ENCODE measurements at places on chromosomes 12 and 14.

GRCh38 chr14:37669242-37669641 is 73.8 kb downstream of the TTC6 start:
- peak; percentile 19 for DNase-seq

GRCh38 chr12:106226884-106227640 is 20.8 kb downstream of the CKAP4 start:
- DNase-seq, result peak; percentile 82

DNA sequence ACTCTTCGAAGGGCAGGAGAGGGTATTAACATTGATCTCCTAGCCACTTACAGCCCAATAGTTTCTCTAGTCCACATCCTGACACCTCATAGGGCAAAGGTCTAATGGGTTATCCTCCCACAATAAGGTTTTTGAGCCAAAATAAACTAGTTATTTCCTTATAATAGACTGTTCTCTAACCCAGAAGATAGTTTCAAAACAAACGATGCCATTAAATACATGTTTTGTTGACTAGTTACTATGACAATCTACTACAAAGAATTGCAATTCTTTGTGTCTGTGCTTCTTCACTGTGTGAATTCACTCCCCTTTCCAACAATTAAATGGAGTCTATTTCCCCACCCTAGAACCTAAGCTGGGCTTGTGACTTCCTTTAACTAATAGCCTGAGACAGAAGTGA is 6.4 kb upstream of the ACTR10 start:
- no peak for DNase-seq

- DNase-seq, result no peak
These were observed 2.8 kb upstream of the A2ML1 start for GRCh38 chr12:8819666-8819980.

DNA sequence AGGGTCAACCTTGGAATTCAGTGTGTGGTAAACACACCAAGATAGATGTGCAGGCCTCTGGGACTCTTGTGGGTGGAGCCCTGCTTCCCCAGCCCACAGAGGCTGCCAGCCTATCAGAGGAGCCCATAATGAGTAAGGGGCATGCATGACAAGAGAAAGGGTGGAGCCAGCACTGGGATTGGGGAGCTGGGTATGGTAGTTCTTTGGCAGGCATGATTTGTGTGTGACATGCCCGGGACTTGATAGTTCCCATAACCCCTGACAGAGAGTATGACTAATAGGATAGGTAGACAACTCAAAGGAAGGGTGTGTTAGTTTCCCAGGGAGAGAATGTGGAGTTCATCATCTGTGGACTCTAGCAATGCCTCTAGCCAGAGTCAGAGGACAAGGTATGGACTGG is 143.0 kb downstream of the EMP1 start:
- DNase-seq, result no peak

- DNase-seq, result no peak
These were observed 58.4 kb upstream of the DIO3 start for GRCh38 chr14:101502761-101503392.

DNA sequence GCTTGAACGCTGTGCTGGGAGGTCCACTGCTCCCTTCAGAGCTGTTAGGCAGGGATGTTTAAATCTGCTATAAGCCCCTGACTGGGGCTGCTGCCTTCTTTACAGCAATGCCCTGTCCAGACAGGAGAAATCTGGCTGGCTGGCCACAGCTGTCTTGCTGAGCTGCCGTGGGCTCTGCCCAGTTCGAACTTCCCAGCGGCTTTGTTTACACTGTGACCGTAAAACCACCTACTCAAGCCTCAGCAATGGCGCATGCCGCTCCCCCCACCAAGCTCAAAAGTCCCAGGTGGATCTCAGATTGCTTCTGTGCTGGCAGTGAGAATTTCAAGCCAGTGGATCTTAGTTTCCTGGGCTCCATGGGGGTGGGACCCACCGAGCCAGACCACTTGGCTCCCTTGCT is 35.8 kb downstream of the CKAP4 start:
- no peak for DNase-seq

DNA sequence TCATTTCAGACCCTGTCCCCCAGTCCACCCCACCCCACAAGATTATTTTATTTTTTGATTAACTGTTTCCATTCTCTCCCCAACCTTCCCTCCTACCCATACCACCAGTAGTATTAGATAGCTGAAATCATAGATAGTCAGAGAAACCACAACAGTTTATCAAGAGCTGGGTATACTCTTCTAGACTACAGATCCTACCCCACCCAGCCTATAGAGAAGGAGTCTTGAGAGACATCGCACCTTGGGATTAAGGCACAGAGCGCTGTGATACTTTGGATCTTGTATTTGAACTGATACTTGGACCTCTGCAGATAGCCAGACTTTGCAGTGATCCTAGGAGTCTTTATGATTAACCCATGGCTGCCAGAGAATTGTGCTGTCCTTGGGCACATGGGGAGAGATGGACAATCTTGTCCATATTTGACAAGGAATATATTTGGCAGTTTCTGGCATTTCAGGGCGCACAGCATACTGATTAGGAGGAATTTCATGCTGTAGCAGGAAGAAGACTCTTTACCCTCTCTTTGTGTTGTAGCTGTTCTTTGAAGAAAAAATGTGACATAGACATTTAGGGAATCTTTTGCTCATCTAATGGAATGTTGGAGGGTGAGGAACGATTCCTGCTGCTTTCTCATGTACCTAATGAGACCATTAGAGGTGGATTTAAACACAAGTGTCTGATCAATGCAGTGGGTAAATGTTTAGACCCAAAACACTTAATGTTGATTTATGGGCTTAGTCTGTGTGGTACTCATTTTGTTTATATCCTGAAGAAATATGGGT is 982 bp downstream of the RBMS2 start:
- DNase-seq, result no peak

- DNase-seq, result no peak
These were observed 69.4 kb downstream of the SPATA7 start for GRCh38 chr14:88454886-88455285.

DNA sequence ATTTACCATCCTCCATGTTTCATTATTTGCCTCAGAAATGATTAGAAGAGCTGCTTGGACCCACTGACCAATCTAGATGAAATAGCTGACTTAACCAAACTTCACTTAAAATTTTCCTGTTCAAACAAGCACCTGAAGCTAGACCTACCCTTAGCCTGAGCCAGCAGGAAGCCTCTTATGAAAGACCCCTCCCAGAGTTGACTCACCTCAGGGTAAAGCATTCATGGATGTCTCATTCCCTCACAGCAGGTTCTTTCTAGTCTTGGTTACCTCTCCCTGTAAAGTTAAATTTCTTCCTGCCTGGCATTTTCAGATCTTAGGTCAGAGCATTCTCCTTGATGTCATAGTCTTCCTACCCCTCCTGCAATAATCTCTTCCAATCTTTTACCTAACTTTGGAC is 1209.8 kb downstream of the FLRT2 start:
- no peak for DNase-seq

DNA sequence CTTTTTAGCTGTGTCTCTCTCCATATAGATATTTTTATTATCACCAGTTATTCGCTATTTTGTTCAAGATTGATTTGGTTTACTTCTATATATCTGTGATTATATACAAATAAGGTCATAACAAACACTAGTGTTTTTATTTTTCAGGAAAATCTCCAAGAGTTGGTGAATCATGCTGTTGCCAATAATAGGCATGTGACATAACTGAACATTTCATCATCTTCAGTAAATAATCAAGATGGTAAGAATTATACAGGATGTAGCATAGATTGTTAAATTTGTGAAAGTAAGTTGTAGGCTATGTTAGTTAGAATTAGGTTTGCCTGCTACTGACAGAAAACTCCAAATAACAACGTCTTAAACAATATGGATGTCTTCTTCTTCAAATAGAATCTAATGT is 240.9 kb upstream of the PDE3A start:
- DNase-seq, result no peak

Data from Kasumi-1 (cell line).